ENCODE measurements at places on chromosomes 4 and X. TPM values are rescaled to one million over a fixed set of nuclear protein-coding genes. Genes with fewer than 3 reads are reported as not detected.
A peak's percentile ranks its signal among the peaks of the same experiment; 100 is the strongest.

Gene NUDT10
- total RNA-seq = 13.1 TPM

- no peak overlapping the region for H3K27ac ChIP-seq
- H3K27me3 ChIP-seq = no peaks in the 10 kb centered on the region
Observed at GRCh38 chr4:141851246-141851891, 215.0 kb downstream of the IL15 start.

Gene STOX2
- total RNA-seq = 2.9 TPM

DNA sequence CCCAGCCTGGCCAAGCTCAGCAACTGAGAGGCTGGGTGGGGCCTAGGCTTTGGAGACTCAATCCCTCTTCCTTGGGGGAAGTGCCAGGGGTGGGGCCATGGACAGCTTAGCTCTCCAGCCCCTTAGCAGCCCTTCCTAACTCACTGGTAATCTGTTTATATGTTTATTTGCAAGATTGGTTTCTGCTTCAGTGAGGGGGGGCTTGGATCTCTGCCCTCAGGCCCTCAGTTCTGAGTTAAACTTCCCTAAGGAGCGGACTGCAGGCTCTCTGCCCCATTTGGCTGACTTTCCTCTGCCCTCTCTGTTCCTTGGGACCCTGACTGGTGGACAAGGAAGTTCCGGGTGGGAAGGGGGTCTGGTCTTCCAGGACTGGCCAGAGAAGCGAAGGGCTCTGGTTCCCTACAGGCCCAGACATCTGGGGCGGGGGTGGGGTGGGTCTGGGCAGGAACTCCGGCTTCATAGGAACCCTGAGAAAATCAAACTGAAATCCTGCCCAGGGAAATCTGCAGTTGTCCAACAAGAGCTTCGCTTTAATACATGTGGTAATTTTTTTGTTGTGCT, 51.4 kb downstream of the NALF2 start:
- no peaks in the 10 kb centered on the region for H3K36me3 ChIP-seq
- H3K27ac ChIP-seq = peak overlapping the region; percentile 41

DNA sequence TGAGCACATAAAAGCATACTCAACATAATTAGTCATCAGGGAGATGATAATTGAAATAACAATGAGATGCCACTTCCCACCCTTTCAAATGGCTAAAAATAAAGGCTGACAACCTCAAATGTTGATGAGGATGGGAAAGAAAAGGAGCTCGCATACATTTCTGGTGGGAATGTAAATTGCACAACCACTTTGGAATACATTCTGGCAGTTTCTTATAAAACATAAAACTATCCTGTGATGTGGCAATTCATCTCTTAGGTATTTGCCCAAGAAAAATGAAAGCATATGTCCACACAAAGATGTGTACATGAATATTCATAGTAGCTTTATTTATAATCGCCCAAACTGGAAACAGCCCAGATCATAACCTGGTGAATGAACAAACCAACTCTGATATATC, 687 bp upstream of the ZNF275 start:
- DNase-seq = no peak
- no peaks in the 10 kb centered on the region for H3K27me3 ChIP-seq
- no peak overlapping the region for H3K27ac ChIP-seq
- no peak overlapping the region for H3K4me3 ChIP-seq

Gene CSAG1
- not detected for total RNA-seq

Gene CTAG1A
- not detected for total RNA-seq

DNA sequence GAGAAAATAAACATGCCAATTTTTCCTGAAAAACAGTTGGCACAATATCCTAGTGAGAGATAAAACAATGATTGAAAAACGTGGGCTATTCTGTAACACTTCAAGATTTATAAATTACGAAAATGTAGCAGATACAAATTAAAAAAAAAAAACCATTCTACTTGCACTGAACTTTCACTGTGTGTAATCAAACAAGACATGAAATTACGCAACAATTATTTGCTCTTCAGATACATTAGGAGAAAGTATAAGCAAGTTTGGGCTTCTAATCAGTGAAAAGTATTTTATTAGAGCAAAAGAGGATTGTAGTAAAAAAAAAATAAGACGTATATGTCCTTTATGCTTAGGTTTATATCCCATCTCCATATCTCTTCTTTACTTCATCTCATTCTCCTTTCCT, 320.4 kb downstream of the SPOCK3 start:
- H3K4me1 ChIP-seq = no peaks in the 10 kb centered on the region
- H3K27me3 ChIP-seq = no peaks in the 10 kb centered on the region
- H3K27ac ChIP-seq = no peak overlapping the region
- H3K4me3 ChIP-seq = no peak overlapping the region
- no peaks in the 10 kb centered on the region for H3K36me3 ChIP-seq

DNA sequence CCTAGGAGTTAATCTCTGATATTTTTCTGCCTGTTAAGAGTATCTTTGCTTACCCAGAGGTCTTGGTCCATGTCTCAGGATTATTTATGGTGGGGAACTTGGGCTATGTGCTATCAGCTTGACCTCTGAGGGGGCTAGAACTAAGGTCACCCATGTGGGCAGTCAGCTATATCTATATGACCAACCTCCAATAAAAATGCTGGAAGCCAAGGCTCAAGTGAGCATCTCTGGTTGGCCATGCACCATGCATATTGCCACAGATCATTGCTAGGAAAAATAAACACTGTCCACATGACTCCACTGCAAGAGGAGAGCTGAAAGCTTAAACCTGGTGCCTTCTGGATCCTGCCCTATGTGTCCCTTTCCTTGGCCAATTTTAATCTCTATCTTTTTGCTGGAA, 196.5 kb upstream of the SLC7A11 start:
- H3K36me3 ChIP-seq = no peaks in the 10 kb centered on the region
- no peaks in the 10 kb centered on the region for H3K4me1 ChIP-seq
- no peaks in the 10 kb centered on the region for H3K27me3 ChIP-seq

Gene FAM241A
- total RNA-seq = 4.1 TPM

DNA sequence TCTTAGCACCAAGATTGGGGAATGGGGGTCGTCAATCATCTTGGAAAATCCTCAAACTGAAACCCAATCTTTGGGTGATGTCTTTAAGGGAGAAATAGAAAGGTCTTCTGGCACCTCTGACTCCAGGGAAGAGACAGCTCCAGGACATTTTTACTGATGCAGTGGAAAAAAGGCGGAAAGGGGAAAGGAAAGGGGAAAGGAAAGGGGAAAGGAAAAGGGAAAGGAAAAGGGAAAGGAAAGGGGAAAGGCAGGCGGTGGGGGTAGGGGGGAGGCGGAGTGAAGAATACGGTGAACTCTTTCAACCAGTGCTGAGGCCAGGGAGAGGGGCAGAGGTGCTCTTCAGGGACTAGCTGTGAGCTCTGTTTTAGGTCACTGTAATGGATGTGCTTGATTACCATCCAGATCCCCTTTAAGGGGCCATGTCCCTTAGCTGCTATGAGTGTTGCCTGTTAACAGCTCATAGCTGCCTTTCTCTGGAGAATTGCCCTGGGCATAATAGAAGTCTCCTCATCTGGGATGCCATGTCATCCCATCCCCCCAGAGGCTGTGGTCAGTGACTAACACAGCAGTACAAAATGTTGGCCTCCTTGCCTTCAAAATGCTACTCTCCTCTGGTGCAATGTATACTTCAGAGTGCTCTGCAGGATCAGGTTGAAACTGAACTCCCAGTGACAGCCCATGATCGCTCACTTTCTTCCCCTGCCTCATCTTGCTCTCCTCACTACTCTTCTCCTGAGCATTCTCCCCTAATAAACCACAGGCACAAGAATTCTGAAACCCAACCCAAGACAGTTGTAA, 92.4 kb upstream of the AP1S2 start:
- no peaks in the 10 kb centered on the region for H3K36me3 ChIP-seq
- peak overlapping the region; percentile 4 for H3K27ac ChIP-seq
- DNase-seq = no peak
- H3K4me1 ChIP-seq = no peaks in the 10 kb centered on the region
- no peaks in the 10 kb centered on the region for H3K27me3 ChIP-seq

GRCh38 chr4:93648258-93648657, 180.3 kb upstream of the ATOH1 start:
- no peaks in the 10 kb centered on the region for H3K27me3 ChIP-seq
- DNase-seq = no peak
- H3K4me1 ChIP-seq = no peaks in the 10 kb centered on the region
- no peak overlapping the region for H3K4me3 ChIP-seq
- H3K27ac ChIP-seq = no peak overlapping the region

DNA sequence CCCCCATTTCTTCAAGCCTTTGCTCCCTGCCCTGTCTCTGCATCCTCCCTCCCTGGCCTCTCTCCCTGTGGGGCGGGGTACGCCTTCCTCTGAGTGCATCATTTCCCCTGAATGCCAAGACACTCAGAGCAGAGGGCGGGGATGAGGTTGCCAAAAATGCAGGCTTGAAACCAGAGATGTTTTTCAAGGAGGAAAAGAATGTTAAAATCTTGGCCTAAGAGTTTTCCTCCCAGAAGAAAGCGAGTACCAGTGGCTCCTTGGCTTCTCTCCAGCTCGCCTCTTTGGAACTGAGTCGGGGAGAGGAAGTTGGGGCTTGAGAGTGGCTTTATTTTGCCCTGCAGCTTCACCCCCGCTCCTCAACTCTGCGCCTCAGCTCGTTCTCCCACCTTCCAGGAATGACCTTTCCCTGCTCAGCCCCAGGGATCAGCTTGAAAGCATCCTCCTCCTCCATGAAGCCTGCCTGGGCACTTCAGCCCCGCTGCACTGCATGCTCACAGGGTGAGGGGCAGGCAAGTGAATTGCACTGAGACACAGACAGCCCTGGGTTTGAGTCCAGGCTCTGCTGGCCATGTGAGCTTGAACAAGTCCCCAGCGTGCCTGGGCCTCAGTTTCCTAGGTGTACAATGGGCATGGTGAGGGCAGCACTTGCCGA, 57.5 kb upstream of the SORCS2 start:
- H3K27me3 ChIP-seq = no peaks in the 10 kb centered on the region
- H3K4me3 ChIP-seq = no peak overlapping the region
- H3K27ac ChIP-seq = peak overlapping the region; percentile 58
- H3K4me1 ChIP-seq = no peaks in the 10 kb centered on the region
- DNase-seq = peak; percentile 77

GRCh38 chr4:124372916-124373315, 339.6 kb downstream of the ANKRD50 start:
- H3K27me3 ChIP-seq = no peaks in the 10 kb centered on the region
- no peaks in the 10 kb centered on the region for H3K4me1 ChIP-seq
- DNase-seq = no peak
- H3K36me3 ChIP-seq = no peaks in the 10 kb centered on the region

DNA sequence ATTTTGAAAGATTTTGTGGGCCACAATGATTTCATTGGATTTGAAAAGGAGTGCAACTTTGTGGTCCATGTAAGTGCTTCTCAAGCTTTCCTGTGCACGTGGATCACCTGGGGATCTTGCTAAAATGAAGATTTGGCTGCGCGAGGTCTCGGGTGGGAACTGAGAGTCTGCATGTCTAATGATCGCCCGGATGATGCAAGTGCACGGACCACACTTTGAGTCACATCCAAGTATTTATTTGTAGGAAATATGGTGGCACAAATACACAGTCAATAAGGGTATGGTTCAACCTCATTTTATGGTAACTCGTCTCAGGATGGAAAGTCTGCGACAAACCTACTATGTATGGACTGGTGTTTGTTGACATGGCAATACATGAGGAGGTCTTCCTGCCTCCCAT, 899 bp downstream of the BMX start:
- no peak for DNase-seq
- no peak overlapping the region for H3K4me3 ChIP-seq
- H3K27ac ChIP-seq = peak overlapping the region; percentile 26

Gene LRCH2
- 15.3 TPM for total RNA-seq

- H3K36me3 ChIP-seq = no peaks in the 10 kb centered on the region
- H3K27ac ChIP-seq = no peak overlapping the region
- DNase-seq = no peak
- H3K4me3 ChIP-seq = no peak overlapping the region
Observed at GRCh38 chr4:173459857-173460256, 60.9 kb upstream of the SCRG1 start.

DNA sequence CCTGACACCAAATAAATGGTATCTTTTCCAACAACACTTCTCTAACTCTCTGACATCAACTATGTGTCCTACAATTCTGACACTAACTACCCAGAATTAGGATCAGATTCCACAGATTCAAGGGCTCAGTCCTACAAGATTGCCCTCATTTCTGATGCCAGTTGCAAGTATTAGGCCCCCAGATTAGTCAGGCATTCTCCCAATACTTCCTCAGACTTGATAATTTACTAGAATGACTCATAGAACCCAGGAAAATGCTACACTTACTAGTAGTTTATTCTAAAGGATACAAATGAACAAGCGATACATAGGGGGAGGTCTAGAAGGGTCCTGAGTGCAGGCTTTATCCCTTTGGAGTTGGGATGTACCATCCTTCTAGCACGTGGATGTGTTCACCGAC, 8.5 kb downstream of the TIGD2 start:
- DNase-seq = no peak
- no peaks in the 10 kb centered on the region for H3K27me3 ChIP-seq
- no peak overlapping the region for H3K4me3 ChIP-seq
- H3K36me3 ChIP-seq = no peaks in the 10 kb centered on the region
- no peaks in the 10 kb centered on the region for H3K4me1 ChIP-seq

GRCh38 chr4:19544446-19545125, 707.1 kb upstream of the SLIT2 start:
- DNase-seq = no peak
- no peaks in the 10 kb centered on the region for H3K27me3 ChIP-seq
- H3K4me3 ChIP-seq = no peak overlapping the region
- H3K4me1 ChIP-seq = no peaks in the 10 kb centered on the region

GRCh38 chr4:151624626-151625565, 135.9 kb downstream of the GATB start:
- H3K4me1 ChIP-seq = no peaks in the 10 kb centered on the region
- no peak overlapping the region for H3K27ac ChIP-seq
- H3K36me3 ChIP-seq = no peaks in the 10 kb centered on the region
- H3K4me3 ChIP-seq = no peak overlapping the region

- no peaks in the 10 kb centered on the region for H3K36me3 ChIP-seq
- no peak overlapping the region for H3K4me3 ChIP-seq
- no peak for DNase-seq
- H3K27me3 ChIP-seq = no peaks in the 10 kb centered on the region
- no peaks in the 10 kb centered on the region for H3K4me1 ChIP-seq
Observed at GRCh38 chrX:112753116-112753515, 73.4 kb upstream of the LHFPL1 start.

GRCh38 chrX:45806410-45807121, 605.9 kb upstream of the DIPK2B start:
- H3K27ac ChIP-seq = peak overlapping the region; percentile 79
- no peaks in the 10 kb centered on the region for H3K27me3 ChIP-seq
- peak overlapping the region; percentile 22 for H3K4me3 ChIP-seq
- no peaks in the 10 kb centered on the region for H3K4me1 ChIP-seq
- DNase-seq = no peak

DNA sequence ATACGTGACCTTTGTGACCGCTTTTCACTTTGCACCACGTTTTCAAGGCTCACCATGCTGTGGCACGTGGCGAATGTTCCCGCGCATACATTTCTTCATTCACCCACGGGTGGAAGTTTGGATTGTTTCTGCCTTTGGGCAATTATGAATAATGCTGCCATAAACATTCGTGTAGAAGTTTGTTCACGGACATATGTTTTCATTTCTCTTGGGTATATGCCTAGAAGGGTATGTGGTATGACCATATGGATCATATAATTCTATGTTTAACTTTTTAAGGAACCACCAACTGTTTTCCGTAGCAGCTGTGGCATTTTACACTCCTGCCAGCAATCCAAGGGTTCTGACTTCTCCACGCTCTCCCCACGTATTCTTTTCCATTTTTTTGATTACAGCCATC, 60.9 kb upstream of the MXD4 start:
- H3K27me3 ChIP-seq = no peaks in the 10 kb centered on the region
- no peaks in the 10 kb centered on the region for H3K4me1 ChIP-seq
- H3K36me3 ChIP-seq = no peaks in the 10 kb centered on the region
- no peak overlapping the region for H3K27ac ChIP-seq

Gene GPC3
- 172 TPM for total RNA-seq

Gene ADH1C
- 0.29 TPM for total RNA-seq
